ENCODE measurements at places on chromosomes 1 and 21.

- no peak for DNase-seq
Observed at GRCh38 chr21:35217504-35218060, 168.5 kb upstream of the RUNX1 start.

DNA sequence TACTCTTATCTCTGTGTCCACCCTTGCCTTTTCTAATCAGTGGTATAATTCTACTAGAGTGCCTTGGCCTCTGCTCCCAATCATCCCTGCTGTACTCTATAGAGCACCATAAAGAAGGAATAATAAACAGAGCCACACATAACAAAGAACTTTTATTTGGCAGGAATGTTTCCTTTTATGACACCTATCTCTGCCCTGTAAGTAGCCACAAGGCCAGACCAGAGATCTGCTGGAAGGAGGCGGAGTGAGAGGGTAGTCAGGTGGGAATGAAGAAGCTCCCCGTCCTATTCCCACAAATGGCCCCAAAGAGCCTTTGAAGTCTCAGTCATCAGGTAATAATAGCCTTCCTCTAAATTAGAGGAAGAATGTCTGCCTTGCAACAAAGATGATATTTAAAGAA, 32.7 kb downstream of the WLS start:
- DNase-seq: no peak

GRCh38 chr1:9797049-9797448, 26.7 kb downstream of the CLSTN1 start:
- DNase-seq: no peak

DNA sequence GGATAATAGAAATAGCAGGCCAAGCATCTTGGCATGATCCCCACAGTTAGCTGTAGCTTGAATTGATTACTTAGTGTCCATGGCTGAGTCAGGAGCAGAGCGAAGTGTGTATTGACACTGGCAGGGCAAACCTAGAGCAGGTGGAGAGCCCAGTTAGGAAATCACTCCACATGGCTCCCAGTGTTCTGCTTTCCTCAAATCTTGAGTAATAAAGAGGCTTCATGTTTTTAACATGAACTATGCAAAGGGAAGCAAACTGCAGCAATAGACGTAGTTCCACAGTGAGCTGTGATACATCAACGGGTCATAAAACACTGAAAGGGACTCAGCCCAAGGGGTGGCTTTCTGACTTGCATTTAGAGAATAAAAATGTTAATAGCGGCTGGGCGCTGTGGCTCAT, 28.9 kb downstream of the RHEX start:
- DNase-seq: no peak

GRCh38 chr1:181038399-181038873, 4.7 kb downstream of the MR1 start:
- DNase-seq: no peak

All from non-pigmented ciliary epithelial cell (primary cell).